ENCODE measurements at places on chromosomes 7 and 10.

DNA sequence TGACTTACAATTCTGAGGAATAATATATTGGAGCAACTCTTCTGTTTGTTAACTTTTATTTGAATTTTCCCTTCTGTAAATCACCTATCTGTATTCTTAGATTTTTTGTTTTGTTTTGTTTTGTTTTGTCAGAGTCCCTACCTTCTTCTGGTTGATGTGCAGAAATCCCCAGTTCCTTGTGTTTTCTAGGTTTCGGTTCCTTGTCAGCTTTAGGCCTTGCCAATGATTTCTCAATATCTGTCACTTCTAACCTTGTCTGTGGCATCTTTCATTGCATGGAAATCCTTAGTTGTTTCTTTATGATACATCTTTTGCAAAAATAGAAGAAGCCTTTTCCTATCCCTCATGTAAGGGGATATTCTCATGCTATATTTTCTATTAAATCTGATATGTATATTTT, 21.7 kb upstream of the ST8SIA6 start:
- DNase-seq: no peak

- no peak for DNase-seq
These were observed 105.6 kb downstream of the APBB1IP start for GRCh38 chr10:26543567-26544306.

GRCh38 chr10:119412244-119413092, 130.1 kb downstream of the RGS10 start:
- DNase-seq: no peak

DNA sequence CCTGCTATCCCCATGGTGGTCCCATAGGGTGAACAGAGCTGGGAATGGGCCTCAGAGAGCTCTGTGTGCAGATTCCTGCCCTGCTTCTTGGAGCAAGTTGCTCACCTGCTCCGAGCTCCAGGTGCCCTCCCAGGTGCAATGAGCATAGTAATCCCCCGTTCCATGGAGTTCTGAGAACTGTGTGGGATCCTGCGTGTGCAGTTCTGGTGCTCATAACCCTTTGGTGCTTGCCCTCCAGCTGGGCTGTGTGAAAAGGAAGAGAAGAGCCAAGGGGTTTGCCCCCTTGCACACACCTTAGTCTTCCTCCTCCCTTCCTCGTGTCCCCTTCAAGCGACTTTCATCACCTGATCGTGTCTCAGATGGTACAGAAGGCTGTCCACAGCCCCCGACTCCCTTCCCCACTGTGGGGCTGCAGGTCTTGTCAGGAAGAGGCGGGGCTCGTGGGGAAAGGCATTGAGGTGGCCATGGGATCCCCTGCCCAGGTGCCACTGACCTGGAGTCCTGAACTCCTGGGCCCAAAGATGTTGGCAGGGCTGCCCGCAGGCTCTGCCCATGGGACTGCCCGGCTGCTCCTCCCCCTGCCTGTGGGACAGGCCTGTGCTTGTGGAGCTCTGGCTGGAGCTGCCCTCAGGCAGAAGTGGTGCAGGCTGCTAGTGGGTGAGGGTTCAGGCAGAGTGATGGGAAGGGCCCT, 21.9 kb upstream of the ZNF488 start:
- no peak for DNase-seq

DNA sequence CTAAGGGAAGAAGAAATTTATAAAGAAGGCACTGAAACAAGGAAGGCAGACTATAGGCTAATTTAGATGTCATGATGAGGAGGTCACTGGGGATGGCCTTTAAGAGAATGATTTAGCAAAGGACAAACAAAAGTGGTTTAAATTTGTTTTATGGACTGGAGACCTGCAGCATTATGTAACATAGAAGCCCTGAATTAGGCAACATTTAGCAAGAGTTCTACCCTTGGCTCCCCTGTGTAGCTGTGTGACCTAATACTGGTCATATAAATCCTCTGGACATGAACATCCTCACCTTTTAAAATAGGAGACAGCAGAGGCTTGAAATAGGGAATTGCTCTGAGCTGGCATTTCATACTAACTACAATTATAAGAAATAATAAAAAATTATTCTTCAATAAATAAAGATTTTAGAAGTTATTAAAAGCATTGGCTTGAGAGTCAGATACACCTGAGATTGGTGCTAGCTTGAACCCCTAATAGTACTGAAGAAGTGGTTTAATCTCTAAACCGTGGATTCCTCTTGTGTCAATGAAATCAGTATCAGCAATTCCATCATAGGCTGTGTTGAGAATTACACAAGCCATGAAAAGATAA, 48.9 kb downstream of the RNLS start:
- no peak for DNase-seq

DNA sequence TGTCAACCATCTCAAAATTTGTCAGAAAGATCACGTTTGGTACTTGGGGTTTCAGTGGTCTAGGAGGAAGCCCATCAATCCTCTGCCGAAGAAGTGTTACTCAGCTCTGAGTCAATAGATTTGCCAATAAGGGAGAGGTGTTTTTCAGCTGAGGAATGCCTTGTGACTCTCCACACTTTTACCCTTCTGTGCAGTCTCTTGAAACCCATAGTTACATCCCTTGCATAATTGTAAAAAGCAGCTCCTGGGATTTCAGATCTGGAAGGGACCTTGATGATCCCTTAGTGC, 47.5 kb downstream of the INSYN2A start:
- no peak for DNase-seq

DNA sequence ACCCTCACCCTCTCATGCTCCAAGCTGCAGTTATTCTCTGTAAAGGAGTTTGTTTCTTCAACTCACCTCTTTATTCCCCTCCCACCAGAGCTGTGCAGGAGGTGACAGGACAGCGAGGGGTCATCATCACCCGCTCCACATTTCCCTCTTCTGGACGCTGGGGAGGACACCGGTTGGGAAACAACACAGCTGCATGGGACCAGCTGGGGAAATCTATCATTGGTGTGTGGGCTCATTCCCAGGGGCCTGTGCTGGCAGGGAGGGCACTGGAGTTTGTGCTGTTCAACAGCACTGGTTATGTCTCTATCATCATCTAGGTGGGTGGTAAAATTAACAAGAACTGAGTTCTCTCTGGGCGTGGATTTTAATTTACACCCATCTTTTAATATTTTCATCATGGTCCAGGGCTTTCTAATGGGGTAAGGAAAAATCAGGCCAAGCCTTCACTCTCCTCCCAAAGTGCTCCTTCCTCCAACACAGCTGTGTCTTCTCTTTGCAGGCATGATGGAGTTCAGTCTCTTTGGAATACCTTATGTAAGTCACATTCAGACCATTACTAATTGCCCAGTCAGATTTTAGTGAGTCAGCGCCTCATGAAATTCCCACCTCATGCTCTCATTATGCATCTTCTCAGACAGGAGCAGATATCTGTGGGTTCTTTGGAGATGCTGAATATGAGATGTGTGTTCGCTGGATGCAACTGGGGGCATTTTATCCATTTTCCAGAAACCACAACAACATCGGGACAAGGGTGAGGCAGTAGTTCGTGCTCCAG, 61.6 kb downstream of the PRSS58 start:
- DNase-seq: no peak

DNA sequence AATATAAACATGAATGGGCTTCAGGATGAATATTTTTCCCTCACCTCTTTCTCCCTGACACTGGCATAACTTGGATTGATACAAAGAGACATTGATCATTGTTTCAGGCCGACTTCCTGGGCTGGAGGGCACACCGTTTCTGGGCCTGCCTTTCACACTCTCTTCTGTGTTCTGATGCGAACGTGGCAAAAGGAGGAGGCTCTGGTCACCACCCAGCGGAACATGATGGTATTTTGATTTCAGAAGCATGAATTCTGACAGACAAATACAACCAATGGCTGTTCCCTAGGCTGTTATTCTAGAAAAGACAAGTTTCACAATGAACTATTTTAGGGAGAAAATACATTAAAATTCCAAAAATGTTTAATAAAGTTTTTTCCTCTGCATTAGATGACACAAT, 534.5 kb upstream of the MKI67 start:
- DNase-seq: no peak

DNA sequence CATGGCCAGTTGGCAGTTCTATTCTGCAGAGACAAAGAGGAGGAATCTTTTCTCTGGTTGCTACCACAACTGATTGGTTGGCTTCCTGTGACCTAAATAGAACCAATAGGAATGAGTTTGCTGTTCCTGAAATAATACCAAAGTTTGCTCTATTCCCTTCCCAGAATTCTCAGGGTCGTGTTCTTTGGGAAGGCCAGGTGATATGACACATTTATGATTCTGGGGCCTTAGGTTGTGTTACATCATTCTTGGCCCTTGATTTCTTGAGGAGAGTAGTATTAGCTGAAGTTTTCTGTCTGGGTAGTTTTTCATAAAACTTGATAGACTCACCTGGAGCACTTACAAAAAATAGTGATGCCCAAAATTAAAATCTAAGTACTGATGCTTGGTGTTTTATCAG, 171.9 kb downstream of the LRRC4 start:
- no peak for DNase-seq

- DNase-seq: peak; percentile 38
These were observed 11.6 kb upstream of the FFAR4 start for GRCh38 chr10:93554760-93555432.

- peak; percentile 15 for DNase-seq
These were observed 167.6 kb downstream of the ZNF365 start for GRCh38 chr10:62541811-62542210.

- DNase-seq: no peak
These were observed 281.5 kb downstream of the ARL4A start for GRCh38 chr7:12968836-12969422.

- no peak for DNase-seq
These were observed 20.5 kb downstream of the YKT6 start for GRCh38 chr7:44221231-44221791.

DNA sequence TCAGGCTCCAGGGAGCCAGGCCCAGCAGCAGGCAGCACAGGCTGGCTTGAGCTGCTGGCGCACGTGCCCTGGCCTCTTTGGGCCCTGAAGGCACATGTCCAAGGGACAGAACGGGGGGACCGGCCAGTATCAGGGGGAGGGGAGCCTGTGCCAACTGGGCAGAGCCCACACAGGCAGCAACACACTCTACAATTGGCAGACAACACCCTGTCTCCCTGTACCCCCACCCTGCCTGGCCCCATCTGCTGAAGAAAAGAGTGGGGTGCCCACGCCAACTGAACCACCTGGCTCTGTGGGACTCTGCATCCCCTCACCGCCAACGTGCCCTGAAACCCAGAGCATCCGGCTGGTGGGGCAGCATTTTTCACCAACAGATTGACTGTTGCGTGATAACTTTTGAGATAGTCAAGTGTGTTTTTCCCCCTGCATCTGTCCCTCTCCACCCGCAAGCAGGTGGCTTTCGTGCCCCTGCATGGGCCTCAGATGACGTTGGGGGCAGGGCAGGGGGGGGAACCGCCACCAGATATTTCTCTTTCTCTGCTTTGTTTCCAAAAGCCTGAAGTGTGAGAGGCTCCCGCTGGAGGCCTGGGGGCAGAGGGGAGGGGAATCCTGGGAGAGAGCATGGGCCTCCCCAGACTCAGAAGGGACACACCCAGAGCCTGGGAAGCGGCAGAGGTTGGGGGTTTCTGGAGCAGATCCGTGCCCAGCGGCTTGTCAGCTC, 21.8 kb downstream of the SLIT1 start:
- no peak for DNase-seq

DNA sequence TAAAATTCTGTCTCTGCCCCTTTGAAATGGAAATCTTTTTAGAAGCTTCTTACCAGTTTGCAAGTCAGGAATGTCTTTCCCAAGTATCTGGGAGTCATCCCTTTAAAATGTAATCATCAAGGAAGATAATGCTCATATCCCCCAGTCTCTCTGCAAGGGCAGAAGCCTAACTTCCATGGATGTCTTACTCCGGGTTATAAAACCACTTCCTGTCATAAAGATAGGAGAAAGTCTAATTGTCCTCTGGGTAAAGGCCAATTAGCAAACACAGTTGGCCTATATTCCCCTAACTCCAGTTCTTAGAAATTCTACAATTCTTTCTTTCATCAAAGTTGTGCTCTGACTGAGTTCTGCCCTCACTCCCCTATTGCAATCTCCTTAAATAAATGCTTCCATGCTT, 1631.5 kb upstream of the LRRTM3 start:
- DNase-seq: no peak

DNA sequence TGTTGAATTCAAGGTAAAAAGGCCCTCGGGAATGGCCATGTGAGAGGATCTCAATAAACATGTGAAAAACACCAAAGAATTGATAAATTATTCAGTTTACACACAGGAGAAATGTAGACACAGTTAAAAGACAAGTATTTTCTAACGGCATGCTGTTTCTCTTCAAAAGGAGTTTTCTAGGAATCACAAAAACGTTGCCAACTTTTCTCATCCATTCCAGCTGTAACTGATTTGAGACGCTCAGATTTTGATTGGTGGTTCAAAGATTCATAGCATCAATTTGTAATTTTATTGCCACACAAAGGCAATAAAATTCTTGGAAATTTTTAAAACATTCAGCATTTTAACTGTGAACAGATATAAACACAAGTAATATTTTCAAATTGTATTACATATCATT, 384.9 kb upstream of the PFKP start:
- no peak for DNase-seq

DNA sequence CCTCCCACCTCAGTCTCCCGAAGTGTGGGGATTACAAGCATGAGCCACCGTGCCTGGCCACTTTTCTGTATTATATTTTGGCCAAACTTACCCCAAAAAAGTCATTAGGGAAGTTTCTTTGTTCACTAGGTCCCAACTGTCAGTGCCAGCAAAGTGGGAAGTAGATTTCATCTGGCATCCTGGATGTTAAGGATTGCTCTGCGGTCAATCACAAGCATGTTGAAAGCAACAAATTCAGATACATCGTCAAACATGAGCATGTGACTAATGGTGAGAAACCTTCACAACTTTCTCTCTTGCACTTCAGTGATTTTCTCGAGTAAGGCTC, 14.3 kb upstream of the LRRC17 start:
- DNase-seq: no peak

DNA sequence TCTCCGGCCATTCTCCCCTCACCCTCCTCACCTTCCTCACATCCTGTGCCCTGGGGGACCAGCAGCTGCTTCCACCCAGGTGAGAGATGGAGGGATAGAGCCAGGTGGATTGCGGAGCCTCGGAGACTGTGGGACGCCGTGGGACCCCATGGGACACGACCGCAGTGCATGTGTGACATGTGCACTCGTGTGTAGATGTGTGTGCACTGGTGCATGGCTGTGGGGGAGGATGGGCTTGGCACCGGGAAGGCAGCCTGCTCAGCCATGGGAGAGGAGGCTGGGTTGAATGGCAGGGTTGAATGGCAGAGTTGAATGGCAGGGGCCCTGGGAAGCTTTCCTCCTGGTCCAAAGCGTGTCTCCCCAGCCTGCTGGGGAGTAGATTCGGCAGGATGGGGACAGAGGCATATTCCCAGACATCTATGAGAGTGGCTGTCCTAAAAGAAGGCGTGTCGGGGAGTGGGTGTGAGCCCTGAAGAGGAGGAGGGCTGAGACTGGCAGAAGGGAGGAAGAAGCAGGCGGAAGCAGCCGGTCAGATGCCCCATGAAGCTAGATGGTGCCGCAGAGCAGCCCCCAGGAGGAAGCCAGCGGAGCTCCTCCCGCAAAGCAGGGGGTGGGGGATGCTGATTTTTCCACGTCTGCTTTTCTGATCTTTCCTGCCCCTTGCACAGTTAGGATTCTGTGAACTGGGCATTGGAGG, 815 bp downstream of the GIMAP8 start:
- peak; percentile 80 for DNase-seq

DNA sequence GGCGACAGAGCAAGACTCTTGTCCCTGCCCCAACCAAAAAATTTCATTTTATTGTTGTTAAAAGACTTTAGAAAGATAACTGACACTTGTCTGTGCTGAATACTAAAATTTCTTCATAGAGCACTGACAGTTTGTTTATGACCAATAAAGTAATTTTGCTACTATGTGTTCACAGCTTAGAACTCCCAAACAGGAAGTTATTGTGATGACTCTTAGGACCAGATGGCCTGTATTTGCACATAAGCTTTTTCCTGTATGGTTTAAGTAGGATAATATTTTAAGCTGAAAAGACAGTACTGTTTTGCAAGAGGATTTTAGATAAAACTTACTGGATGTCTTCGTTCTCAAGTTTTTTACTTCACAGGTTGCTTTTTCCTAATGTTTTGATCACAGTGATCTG, 80.7 kb downstream of the MMRN2 start:
- no peak for DNase-seq

Measured in CD4-positive, alpha-beta T cell treated with Interleukin-10 for 1 hour (primary cell).